ENCODE measurements at places on chromosomes 3 and 15.

DNA sequence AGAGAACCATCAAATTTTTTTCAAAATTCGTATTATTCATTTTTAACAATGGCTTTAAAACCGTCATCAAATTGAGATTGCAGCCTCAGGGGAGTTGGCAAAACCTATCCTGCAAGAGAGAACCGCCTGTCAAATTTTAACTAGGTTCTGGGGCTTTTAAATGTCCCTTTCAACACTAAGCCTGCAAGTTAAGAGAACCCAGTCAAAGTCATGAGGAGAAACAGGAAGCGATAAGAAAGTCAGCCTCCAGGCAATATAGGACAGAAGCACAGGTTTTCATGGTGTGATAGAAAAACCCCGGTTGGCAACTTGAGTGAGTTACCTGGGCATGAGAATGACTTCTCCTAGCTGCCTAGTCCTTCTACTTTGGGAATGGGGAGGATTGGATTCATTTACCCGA lies 59.8 kb downstream of the CPNE4 start:
- no peaks in the 10 kb centered on the region for H3K36me3 ChIP-seq
- H3K4me1 ChIP-seq: no peaks in the 10 kb centered on the region
- no peaks in the 10 kb centered on the region for H3K27me3 ChIP-seq
- H3K27ac ChIP-seq: no peak overlapping the region
- no peak for DNase-seq
- H3K4me3 ChIP-seq: no peak overlapping the region

- H3K27ac ChIP-seq: no peak overlapping the region
- peaks cover 4% of the 10 kb centered on the region for H3K36me3 ChIP-seq
- DNase-seq: peak; percentile 69
- H3K27me3 ChIP-seq: no peaks in the 10 kb centered on the region
- H3K4me3 ChIP-seq: no peak overlapping the region
These were observed 5.7 kb upstream of the BLM start for GRCh38 chr15:90711418-90711824.

- no peak for DNase-seq
- no peak overlapping the region for H3K4me3 ChIP-seq
- no peaks in the 10 kb centered on the region for H3K27me3 ChIP-seq
- H3K27ac ChIP-seq: no peak overlapping the region
- H3K4me1 ChIP-seq: no peaks in the 10 kb centered on the region
- H3K36me3 ChIP-seq: no peaks in the 10 kb centered on the region
These were observed 135.8 kb downstream of the CPNE4 start for GRCh38 chr3:131899021-131899420.

DNA sequence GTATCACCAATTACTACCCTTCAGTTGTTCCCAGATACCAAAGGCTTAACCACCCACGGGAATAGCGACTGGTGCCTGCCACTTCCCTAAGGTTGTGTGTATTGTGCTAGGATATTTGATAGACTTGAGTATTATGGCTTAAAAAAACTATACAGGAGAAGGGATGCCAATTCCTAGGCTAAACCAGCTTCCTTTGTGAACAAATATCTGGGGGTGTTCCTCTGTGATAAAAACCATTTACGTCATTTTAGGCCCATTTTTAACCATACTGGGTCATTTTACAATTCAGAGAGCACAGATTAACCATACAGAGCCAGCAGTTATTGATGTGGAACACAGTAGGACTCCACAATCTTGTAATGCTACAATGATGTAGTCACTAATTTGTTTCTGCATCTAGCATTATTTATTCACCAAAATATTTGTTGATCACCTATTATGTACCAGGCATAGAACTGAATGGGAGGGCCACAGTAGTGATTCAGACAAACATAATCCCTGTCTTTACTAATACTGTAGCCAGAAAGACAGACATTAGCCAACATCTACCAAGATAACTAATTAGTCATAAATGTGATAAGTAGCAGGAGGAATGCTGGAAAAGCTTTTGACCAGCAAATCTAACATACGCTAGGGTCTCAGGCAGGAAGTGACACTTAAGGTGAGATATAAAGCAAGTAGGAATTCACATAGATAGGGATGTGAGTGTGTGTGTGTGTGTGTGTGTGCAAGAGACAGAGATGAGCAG lies 184.8 kb downstream of the MECOM start:
- no peak for DNase-seq
- H3K27ac ChIP-seq: no peak overlapping the region
- H3K27me3 ChIP-seq: no peaks in the 10 kb centered on the region
- no peak overlapping the region for H3K4me3 ChIP-seq

- no peaks in the 10 kb centered on the region for H3K27me3 ChIP-seq
- H3K4me3 ChIP-seq: no peak overlapping the region
- peaks cover 32% of the 10 kb centered on the region for H3K36me3 ChIP-seq
- H3K27ac ChIP-seq: no peak overlapping the region
These were observed 62.9 kb upstream of the SENP5 start for GRCh38 chr3:196804773-196805172.
